DMS79 treated with DMSO at 0.1 percent for 48 hours (cell line): ENCODE measurements at places on chromosomes 6 and 20.
A peak's percentile ranks its signal among the peaks of the same experiment; 100 is the strongest.

- DNase-seq, result peak; percentile 64
Observed at GRCh38 chr20:35145141-35145564, 2.0 kb downstream of the EDEM2 start.

GRCh38 chr20:59925899-59926298 lies 7.5 kb downstream of the SYCP2 start:
- DNase-seq, result peak; percentile 18

DNA sequence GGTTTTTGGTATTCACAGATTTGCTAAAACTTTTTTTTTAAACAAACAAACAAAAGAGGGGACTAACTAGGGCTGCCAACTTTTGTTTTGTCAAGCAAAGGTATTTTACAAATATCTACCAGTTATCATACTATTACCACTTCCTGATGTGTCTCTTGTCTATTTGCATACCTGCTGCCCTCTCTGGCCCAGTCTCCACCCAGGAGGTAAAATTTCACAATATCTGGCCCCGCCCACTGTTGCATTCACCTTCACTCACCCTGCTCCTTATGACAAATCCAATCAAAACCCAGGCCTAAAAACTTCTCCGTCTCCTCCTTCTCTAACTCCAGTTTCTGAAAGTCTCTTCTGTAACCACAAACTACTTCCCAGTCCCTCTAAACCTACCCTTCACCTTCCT lies 82.2 kb downstream of the TRERF1 start:
- DNase-seq, result no peak

- no peak for DNase-seq
Observed at GRCh38 chr6:17577059-17577458, 23.0 kb upstream of the FAM8A1 start.

GRCh38 chr6:43361269-43361668 lies 8.2 kb downstream of the ZNF318 start:
- no peak for DNase-seq

GRCh38 chr6:16273256-16273655 lies 34.9 kb downstream of the GMPR start:
- no peak for DNase-seq

DNA sequence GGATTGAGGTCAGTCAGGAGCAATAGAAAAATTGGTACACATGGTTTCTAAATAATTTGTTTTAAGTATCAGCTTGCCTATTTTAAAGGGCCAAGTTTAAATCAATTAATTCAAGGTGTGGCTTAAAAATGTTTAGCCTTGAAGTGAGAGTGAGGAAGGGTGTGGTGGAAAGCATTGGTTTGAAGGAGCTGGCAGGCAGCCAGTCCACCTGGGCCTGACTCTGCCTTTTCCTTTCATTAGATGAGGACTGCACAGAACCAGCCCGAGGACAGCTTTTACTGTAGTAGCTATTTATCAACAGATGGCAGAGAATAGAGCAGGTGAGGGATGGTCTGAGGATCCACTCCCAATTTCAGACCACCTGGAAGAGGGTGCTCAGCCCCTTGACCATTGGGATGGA lies 42.4 kb downstream of the DHX35 start:
- peak; percentile 43 for DNase-seq

DNA sequence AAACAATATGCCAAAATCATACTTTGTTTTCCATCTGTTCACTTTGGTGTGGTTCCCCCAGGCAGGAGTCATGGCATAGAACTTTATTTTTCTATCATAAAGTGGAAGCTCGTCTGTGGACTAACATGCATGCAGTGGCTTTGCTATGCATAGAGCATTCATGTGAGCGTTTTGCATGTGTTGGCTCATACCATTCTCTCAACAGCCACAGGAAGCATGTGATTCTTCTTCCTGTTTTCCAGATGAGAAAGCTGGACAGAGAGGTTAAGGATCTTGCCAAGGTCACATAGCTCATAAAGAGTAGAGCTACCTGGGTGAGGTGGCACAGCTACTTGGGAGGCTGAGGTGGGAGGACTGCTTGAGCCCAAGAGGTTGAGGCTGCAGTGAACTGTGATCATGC lies 123.4 kb upstream of the HDGFL1 start:
- DNase-seq, result no peak

- DNase-seq, result no peak
Observed at GRCh38 chr6:157514659-157515496, 133.9 kb downstream of the ZDHHC14 start.

DNA sequence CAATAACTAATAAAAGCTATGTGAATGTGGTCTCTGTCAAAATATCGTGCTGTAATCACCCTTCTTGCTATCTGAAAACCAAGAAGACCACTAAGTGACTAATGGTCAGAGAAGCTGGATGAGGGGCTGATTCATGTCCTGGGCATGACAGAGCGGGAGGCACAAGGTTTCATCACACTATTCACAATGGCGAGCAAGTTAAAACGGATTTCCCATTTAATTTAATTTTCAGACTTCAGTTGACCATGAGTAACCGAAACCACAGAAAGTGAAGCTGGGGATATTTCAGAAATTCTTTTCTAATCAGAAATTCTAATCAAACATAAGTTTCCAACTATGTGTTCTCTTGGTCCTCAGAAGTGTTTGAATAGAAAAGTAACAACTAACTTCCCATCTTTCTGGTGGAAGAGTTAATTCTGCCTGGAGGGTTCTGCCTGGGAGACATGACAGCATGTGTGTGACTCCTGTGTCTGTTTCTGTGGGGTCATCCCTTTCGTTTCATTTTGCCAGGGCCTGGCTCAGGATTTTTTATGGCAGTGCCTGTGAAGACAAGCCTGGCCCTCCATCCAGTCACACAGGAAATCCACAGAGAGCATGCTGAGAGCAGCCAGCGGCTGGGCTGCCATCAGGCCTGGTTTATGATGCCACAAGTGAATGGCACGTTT lies 98.9 kb downstream of the FAM120B start:
- no peak for DNase-seq

- DNase-seq, result no peak
Observed at GRCh38 chr20:51759769-51760510, 8.2 kb downstream of the ATP9A start.

DNA sequence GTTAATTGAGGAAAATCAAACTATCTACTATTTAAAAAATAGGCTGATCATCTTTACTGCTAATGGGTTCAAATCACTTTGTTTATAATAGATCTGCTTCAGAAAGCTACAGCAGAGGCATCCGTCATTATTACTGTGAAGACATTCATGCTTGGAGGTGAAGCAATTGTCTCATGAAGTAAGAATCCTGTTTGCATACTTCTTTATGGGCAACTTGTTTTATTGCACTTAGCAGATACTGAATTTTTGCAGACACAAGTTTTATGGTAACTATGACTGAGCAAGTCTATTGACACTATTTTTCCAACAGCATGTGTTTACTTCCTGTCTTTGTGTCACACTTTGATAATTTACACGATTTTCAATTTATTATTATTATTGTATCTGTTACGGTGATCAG lies 573.9 kb downstream of the RFPL4B start:
- DNase-seq, result no peak

- no peak for DNase-seq
Observed at GRCh38 chr6:37812841-37813240, 6.7 kb upstream of the ZFAND3 start.

GRCh38 chr6:53171605-53172467 lies 23.2 kb upstream of the GCM1 start:
- peak; percentile 69 for DNase-seq

DNA sequence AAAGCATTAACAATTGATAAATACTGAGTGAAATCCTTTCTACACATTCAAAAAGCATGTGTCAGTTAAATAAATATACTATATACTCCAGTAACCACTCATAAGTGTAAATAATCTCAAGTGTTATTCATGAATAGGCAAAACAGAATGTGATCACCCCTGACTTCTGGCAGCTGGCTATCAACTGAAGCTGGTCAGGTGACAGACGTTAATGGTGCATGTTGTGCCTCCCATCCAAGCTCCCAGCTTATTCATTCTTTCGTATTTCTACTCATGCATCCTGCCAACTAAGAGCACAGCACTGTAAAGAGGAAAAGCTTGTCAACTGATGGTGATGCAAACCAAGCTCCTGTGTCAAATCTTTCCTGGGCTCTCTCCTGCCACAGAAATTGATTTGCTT lies 7.7 kb downstream of the PSMB1 start:
- DNase-seq, result peak; percentile 84

- DNase-seq, result no peak
Observed at GRCh38 chr6:74113901-74114300, 417.9 kb downstream of the CD109 start.

DNA sequence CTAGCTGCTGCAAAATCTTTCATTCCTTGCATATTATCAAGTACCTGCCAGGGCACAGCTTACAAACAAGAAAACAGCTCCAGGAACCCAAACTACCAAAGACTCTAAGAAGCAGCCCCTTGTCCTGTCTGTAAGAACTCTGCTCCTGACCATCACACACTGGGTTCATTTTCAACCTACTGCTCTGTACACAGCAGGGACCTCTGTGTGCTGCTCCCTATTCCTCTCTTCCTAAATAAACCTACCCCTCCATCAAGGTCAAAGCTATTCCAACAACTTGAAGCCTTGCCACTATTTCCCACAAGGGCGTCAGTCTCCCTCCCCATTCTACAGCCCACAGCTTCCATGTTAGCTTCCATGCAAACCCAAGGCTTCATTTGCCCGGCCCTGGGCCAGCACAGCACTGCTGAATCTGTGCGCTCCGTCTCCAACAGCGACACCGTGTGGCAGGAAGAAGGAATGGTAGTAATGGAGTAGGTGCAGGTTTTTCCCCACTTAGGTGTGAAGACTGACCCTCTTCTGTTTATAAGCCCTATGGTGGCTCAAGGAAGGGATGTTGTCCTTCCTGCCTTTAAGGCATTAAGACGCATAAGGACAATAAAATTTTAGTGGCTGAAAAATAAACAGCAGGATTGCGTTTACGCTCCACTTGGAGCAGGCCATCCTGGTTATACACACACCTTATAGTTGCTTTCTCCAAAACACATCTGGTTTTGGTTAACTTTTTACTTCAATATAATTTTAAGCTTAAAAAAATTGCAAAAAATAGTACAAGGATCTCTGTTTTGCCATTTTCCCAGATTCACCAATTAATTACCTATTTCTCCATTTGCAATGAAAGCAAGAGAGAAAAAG lies 115.2 kb upstream of the NXT1 start:
- no peak for DNase-seq

- DNase-seq, result no peak
Observed at GRCh38 chr20:56956534-56956933, 309.9 kb downstream of the BMP7 start.

DNA sequence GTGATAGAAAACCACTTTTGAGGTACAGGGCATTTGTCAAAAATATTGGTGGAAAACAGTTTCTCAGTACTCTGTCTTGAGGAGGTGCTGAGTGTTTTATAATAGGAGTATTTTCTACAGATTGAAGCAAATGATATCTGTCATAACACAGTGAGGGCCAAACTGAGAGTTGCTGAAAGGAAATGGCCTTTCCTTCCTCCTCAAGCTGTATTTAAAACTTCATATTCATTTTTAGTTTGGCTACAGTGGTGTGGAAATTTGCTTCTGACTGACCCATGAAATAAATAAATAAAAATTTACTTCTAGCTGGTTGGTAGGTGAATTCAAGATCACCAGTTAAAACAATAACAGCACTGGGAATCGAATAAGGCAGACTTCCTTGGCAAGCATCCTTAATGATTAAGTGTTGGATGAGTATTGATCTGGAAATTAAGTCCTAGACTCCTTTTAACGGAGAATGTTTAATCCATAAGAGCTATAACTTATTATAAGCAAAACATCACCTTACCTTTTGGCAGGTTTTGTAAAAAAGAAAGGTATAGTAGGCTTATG lies 828.6 kb upstream of the CITED2 start:
- DNase-seq, result no peak

DNA sequence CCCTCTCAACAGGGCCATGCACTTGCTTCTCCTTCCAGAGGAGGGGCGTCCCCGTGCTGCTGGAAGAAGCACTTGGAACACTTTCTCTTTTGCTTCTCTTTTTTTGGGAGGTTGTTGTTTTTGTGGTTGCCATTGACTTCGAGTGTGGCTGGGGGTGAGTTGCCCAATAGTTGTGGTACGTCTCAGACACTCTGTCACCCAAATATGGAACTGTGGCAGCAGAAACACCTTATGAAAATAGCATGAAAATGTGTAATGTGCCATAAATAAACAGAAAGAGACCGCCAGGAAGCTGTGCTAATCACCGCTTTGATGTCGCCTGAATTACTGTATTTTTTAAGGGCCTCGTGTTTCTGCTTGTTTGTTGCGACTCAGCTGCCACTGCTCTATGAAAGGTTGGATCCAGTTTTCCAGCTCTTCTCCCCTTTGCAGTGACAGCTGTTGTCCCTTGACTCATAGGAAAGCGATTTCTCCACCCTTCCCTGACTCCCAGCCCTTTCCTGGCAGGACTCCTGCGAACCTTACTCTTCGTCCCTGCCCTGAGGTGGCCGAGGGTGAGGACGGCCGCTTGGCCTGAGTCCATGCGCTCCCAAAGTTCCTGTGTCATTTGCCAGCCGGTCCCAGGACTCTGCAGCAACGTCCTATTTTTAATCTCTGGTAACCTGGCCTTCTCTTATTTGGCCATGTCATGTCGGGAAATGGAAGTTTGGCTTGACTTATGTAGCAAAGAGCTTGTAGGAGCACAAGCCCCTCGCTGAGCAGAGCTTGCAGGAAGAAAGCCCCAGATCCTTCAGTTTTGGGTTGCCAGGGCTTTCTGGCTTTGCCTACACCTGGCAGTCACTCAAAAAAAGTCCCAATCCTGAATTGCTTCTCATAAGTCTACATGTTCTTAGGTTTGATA lies 694.6 kb downstream of the QKI start:
- DNase-seq, result no peak

DNA sequence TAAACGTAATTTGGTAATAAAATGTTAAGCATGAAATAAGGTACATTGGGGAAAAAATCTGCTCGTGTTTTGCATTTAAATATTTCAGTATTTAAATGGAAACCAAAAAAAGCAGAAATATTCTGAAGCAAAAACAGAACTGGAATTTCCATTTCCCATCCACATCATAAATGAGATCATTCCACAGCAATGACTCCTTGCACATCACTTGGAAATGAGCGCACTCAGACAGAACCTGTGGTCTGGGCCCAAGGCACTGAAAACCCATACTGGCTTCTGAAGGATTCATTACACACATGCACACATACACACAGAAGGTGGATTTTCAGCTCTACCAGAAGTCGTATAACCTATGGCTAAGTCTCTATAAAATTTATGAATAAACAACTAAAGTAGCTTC lies 174.8 kb downstream of the IBTK start:
- DNase-seq, result no peak

DNA sequence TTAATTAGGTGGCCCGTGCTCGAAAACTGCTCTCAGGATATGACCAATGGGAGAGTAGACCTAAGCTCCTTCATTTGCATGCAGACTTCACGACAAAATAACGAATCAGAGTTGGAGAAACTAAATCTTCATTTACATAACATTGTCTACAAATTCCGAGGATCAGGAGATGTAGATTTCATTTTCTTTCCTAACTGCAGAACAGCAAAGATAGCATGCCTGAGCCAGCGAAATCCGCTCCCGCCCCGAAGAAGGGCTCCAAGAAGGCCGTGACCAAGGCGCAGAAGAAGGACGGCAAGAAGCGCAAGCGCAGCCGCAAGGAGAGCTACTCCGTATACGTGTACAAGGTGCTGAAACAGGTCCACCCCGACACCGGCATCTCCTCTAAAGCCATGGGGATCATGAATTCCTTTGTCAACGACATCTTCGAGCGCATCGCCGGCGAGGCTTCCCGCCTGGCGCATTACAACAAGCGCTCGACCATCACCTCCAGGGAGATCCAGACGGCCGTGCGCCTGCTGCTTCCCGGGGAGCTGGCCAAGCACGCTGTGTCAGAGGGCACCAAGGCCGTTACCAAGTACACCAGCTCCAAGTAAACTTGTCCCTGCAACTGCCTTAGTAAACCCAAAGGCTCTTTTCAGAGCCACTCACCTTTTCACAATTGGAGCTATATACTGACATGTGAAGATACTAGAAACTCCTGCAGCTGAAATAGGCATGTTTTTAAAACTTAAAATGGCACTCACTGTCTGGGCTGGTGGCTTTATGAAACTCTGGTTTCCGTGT lies 96.5 kb downstream of the HFE start:
- DNase-seq, result no peak
